Stimulated activated CD4-positive, alpha-beta T cell treated with anti-CD3 and anti-CD28 coated beads, Interleukin-1b, Interleukin-23, amount 100 ng/mL, for 1 hour (primary cell): ENCODE measurements at places on chromosomes 7 and 10.

GRCh38 chr7:139773371-139773770 lies 4.4 kb downstream of the HIPK2 start:
- no peak for DNase-seq

- DNase-seq, result no peak
Observed at GRCh38 chr7:138077809-138078208, 1.6 kb downstream of the AKR1D1 start.

DNA sequence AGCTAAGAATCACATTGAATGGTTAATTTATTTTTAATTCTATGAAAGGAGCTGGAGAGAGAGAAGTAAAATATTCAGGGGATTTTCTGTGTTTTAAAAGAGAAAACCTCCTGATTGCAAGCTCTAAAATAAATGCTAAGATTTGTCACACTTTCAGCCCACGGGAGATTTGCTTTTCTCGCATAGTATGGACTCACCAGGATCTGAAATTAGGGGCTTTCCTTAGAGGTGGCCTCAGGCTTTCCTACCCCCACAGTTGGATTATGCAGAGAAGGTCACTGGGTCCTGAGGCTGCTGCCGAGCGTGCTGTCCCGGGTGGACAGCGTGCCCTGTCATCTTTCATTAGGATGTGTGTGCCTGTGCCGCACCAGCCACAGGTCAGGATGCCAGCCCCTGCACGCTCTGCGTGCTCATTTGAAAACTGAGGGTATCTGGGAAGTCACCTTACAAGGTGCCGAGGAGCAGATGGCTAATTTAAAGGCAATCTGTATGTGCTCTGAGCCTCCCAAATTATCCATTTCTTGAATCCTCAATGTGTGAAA lies 258.8 kb downstream of the CELF2 start:
- no peak for DNase-seq

GRCh38 chr7:155341463-155341983 lies 43.8 kb downstream of the INSIG1 start:
- DNase-seq, result no peak

GRCh38 chr7:30877015-30877769 lies 34.5 kb upstream of the AQP1 start:
- no peak for DNase-seq
